AG09309 (cell line): ENCODE measurements at places on chromosomes 3 and 15.

GRCh38 chr15:24943361-24943760, 11.4 kb upstream of the SNRPN start:
- DNase-seq, result no peak

- DNase-seq, result no peak
Measured at GRCh38 chr3:183553334-183554026, 2.0 kb downstream of the KLHL6 start.

GRCh38 chr3:156259896-156260295, 139.5 kb downstream of the KCNAB1 start:
- DNase-seq, result no peak

- peak; percentile 60 for DNase-seq
Measured at GRCh38 chr3:128278761-128279600, 125.7 kb downstream of the EEFSEC start.

DNA sequence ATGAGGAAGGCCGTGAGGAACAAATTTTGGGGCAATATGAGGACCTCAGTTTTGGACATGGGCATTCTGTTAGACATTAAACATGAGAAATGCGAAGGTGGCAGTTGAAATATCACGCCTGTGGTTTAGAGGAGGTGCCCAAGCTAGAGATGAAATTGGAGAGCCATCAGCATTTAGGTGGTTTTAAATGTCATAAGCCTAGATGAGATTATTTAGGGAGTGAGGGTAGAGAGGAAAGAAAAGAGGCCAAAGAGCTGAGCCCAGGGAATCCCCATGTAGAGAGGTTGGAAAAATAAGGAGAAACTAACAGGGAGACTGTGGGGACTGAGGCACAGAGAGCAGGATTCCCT, 14.9 kb downstream of the RTP1 start:
- DNase-seq, result no peak

- DNase-seq, result no peak
Measured at GRCh38 chr15:66884115-66884622, 181.2 kb upstream of the SMAD3 start.

DNA sequence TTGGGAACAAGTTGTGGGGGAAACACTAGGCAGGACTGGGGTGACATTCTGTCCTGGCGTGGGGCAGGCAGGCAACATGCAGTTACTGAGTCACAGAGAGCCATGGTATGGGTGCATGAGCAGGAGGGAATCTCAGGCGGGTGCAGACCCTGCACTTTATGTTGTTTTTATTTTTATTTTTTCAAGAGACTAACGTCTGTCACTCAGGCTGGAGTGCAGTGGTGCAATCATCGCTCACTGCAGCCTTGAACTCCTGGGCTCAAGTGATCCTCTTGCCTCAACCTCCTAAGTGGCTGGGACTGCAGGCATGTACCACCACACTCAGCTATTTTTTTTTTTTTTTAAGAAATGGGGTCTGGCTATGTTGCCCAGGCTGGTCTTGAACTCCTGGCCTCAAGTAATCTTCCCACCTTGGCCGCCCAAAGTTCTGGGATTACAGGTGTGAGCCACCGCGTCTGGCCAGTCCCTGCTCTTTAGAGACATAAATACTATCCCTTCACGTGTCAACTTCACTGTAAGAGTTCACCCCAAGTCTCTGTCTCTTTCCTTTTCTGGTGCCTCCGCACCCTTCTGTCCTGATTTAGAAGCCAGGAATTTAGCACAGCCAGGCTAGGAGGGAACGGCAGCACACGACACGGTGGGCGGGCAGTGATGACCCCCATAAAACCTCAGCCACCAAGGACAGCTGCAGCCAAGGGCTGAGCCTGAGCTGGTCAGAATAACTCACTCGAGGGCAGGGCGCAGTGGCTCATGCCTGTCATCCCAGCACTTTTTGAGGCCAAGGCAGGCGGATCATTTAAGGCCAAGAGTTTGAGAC, 72.8 kb upstream of the IQSEC1 start:
- DNase-seq, result no peak

- DNase-seq, result no peak
Measured at GRCh38 chr3:123067689-123068600, 1.1 kb downstream of the PDIA5 start.

DNA sequence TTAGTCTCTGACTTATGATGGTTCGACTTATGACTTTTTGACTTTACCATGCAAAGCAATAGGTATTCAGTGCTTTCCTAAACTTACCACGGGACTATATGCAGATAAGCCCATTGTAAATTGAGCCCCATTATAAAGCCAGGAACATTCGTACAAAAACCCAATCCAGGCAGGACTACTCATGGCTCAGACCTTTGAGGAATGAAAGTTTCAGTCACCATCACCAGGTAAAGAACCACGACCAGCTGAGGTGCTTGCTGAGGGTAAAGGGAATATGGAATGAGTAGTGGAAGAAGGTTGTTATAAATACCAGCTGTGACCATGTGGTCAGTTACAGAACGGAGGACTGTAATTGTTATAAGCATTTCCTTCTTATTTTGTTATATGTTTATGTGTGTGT, 54.9 kb upstream of the BNC1 start:
- no peak for DNase-seq

DNA sequence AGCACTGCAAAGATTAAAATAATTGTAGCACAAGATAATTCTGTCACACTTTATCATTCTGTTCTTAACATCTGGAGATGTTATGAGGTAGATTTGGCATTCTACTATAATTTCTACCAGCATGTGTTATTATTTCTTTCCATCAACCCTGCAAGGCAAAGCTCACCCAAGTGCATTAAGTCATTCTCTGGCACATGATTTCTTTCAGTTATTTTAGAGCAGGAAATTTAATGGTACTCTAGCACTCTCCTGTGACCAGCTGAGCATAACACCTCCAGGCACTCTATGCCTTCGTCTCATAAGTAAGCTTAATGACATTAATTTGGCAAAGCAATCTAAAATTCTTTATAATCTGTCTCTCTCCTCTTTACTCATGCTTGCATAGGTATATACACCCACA, 300.2 kb upstream of the GPR149 start:
- DNase-seq, result no peak

GRCh38 chr15:39188930-39189329, 391.9 kb upstream of the THBS1 start:
- DNase-seq, result peak; percentile 92

- no peak for DNase-seq
Measured at GRCh38 chr3:5020242-5020722, 41.0 kb downstream of the BHLHE40 start.

- no peak for DNase-seq
Measured at GRCh38 chr15:84402856-84403608, 167.5 kb downstream of the GOLGA6L4 start.

GRCh38 chr3:22585504-22585903, 617.6 kb upstream of the UBE2E2 start:
- DNase-seq, result no peak

GRCh38 chr3:12470111-12470510, 14.2 kb upstream of the TSEN2 start:
- no peak for DNase-seq

GRCh38 chr3:107240183-107241091, 136.8 kb upstream of the CCDC54 start:
- peak; percentile 38 for DNase-seq

DNA sequence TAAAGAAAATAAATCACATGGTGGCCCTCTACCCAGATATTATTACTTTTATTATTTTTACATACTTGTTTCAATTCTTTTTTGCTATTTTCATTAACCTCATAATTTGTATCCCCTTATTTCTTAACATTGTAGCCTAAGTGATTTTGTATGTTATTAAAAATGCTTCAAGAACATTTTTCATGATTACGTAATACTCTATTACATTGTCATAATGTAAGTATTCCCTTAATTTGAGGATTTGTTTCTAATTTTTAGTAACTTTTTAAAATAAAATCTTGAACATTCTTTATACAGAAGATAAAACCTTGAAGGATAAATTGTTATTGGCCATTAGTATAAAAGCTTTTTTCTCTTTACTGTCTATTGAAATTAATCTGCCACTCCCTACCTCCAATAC, 89.0 kb downstream of the DCUN1D1 start:
- no peak for DNase-seq

GRCh38 chr3:184155644-184156521, 706 bp downstream of the DVL3 start:
- no peak for DNase-seq

DNA sequence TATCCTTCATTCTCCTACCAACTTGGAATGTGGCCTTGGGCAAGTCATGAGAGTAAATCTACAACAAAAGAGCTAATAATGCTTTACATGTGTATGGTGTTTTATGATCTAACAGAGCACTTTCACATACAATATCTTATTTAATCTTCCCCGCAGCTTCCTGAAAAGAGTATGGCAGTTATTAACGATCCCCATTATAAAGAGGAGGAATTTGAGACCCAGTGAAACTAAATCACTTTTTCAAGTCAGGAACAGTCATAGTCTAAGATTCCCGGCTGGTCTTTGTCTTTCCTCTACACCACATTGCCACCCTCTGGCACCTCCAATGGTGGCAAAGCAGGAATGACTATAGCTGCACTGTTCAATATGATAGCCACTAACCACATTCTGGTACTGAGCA, 69.7 kb upstream of the CMSS1 start:
- DNase-seq, result no peak

GRCh38 chr15:74387621-74388362, 20.3 kb upstream of the CYP11A1 start:
- no peak for DNase-seq

- no peak for DNase-seq
Measured at GRCh38 chr15:51349156-51349844, 7.8 kb downstream of the GLDN start.

DNA sequence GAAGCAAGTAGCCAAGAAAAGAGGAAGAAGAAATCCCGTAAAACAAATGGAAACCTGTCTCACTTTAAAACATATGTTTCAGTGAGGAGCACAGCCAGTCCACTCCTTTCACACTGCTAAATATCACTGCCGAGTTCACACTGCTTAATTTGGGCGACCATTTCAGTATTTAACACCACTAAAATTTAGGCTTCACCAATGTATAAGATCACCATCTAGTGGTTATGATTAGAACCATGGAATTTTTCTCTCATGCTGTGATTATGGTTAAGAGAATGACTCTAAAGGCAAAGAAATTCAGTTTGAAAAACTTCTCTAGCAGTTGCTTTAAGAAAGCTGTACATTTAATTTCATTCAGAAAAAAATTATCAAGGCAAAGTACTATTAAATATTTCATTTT, 16.6 kb downstream of the SLC4A7 start:
- no peak for DNase-seq

DNA sequence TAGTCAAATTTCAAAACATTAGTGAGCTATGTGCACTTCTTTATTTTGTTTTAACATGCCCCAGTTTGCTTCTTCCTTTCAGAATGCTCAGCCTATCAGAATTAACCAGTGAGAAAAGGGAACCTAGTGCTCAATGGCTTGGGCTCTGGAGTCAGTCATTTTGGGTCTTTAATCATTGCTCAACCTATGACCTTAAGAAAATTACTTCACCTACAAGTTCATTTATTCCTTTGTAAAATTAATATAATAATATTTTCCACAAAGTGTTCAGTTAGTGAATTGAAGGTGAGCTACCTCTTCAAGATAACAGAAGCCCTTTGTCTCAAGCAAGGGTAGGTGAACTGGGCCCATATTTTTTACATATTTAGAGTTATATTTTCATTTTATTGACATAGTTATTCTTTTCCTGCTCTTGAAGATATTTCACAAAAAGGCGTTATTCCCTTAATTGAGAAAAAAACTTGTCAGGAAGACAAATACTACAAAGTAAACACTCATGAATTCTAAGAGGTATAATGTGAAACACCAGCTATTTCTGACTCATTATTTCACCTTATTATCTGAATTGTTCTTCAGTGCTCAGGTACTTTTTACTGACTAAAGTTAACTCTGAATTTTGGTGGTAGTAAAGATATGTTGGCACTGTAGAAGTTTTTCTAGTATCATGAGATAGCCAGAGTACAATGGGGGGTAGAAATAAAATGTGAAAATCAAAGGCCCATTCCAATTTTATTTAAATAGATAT, 415.5 kb downstream of the NAALADL2 start:
- no peak for DNase-seq

GRCh38 chr3:185251272-185251671, 2.6 kb downstream of the EHHADH start:
- DNase-seq, result no peak

DNA sequence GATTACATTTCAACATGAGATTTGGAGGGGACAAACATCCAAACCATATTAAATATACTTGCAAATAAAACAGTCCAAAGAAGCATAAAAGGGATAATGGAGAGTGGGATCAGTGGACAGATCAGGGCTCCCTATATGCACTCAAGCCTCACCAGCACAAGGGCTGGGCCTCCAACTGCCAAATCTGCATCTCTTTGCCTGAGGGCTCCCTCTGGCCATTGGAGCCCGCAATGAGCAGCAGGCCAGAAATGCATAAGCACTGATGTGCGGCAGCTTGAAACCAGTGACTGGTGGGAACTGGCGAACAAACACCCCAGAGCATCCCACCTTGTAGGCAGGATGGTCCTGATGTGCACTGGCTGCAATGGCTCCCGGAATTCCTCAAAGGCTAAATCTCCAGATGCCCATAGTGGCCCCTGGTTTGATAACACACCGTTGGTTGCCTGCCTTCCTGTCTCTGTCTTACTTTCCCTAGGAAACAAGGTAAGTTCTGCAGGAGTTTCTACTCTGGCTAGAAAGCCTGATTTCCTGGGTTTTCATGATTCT, 55.9 kb upstream of the POMGNT2 start:
- DNase-seq, result no peak

DNA sequence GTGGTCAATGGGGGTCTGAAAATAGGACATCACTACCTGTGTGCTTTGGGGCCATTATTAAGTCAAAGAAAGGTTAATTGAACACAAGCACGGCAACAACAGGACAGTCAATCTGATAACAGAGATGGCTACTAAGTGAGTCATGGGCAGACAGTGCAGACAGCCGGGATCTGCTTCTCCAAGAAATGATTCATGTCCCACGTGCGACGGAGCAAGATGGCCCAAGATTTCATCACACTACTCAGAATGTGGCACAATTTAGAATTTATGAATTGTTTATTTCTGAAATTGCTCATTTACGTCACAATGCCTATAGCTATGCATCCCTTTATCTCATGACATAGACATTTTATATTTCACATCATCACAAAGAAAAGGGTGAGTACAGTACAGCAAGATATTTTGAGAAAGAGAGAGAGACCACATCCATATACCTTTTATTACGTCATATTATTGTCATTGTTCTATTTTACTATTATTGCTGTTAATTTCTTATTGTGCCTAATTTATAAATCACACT, 770.6 kb upstream of the NR2F2 start:
- DNase-seq, result peak; percentile 73

DNA sequence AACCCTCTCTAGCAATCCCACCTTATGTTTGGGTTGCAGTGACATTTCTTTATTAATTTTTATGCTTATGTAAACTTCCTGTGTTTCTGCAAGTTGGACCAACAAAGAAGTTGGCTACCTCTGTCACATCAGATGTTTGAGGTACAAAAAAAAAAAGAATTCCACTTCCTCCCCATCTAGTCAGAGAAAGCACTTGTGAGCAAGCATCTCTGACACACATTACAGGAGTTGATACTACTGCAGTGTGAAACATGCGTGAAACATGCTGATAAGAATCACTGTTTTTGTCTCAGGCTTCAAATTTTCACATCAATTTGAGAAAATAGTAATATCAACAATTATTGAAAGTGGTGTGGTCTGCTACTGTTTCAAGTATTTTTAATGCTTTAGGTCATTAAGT, 1.3 kb downstream of the SCAANT1 start:
- DNase-seq, result no peak
